Calu3 (cell line): ENCODE measurements at places on chromosomes 2 and 18. TPM values are rescaled to one million over a fixed set of nuclear protein-coding genes. Genes with fewer than 3 reads are reported as not detected.
A peak's percentile ranks its signal among the peaks of the same experiment; 100 is the strongest.

GRCh38 chr2:129396980-129397599 lies 582.4 kb upstream of the RAB6C start:
- DNase-seq, result peak; percentile 25

GRCh38 chr2:164565359-164565758 lies 55.9 kb downstream of the GRB14 start:
- DNase-seq, result no peak

- DNase-seq, result no peak
Observed at GRCh38 chr2:178517496-178517895, 37.2 kb downstream of the PLEKHA3 start.

- no peak for DNase-seq
Observed at GRCh38 chr2:136086253-136087016, 31.5 kb downstream of the CXCR4 start.

- no peak for DNase-seq
Observed at GRCh38 chr2:105544591-105545377, 145.9 kb upstream of the FHL2 start.

DNA sequence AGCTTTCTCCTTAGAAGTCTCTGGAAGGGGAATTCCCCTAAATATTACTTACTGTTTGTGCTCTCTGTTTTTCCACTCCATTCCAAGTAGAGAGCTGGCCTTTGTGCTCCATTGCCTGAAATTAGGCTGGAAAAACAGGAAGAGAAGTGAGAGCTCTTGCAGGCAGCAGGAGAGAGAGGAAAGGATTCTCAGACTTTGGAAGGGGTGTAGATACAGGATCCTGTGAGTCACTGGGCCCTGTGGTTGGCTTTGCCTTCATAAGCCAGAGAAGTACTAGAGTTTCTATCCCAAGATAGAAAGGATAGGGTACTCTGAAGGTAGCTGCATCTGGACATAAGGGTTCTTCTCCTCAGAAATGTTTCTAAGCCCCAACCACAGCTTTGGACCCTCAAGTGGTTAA lies 188.9 kb downstream of the CMPK2 start:
- DNase-seq, result no peak

DNA sequence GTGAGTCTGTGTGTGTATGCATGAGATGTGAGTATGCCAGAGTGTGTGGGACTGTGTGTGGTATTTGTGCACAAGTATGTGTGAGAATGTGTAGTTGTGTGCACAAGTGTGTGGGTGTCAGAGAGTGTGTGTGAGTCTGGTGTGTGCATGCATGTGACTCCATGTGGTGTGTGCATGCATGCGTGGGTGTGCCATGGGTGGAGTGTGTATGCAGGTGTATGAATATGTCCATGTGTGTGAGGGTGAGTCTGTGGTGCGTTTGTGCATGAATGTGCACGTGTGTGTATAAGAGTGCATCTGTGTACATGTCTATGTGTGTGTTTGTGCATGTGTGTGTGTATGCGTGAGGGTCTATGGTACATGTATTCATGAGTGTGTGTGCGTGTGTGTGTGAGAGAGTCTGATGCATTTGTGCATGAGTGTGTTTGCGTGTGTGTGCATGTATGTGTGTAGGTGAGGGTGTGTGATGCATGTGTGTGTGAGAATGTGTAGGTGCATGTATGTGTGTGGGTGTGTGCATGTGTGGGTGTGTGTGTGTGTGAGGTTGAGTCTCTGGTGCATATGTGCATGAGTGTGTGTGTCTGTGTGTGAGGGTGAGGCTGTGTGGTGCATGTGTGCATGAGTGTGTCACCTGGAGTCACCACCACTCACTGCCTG lies 226.8 kb downstream of the LDLRAD4 start:
- no peak for DNase-seq

DNA sequence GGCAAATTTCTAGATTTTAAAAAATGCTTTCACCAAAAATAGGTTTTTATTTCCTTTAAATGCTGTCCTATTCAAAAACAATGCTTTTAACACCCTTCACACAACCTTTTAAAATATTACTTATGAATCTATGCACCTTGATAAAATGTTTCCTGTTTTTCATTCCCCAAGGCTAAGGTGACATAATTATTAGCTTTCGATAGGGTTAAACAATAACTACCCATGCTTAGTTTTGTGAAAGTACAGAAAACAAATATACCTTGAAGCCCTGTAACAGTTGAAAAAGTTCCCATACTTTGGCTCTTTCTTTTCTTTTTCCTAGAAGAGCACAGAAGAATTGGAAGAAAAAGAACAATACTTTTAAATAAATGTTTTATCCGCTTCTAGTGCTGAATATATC lies 54.9 kb upstream of the ITPRID2 start:
- no peak for DNase-seq

DNA sequence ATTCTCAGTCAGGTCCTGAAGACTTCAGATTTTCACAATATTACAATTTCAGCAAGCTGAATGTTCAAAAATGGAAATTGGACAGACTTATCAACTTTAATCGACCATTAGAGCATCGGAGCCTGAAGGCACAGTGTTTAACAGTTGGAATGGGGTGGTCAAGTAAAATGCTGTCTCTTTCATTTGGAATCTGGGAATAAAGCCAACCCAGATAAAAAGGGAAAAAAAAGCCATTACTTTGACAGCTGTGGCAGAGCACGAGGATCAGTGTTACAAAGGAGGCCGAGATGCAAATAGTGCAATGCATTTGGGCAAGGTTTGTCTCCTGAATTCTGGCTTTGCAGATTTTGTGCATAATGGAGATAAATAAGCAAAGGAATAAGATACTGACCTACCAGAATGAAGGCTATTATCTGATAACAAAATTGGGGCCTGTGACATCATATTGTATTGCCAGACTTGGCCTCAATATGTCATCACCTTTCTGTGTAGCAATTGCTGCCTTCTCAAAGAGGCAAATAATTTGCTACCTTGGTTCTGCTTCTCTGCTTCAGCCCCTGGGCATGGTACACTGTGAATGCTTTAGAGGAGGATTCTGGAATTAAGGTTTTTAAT lies 277.5 kb upstream of the KLHL29 start:
- no peak for DNase-seq

GRCh38 chr2:172697296-172697695 lies 38.3 kb upstream of the RAPGEF4 start:
- no peak for DNase-seq

DNA sequence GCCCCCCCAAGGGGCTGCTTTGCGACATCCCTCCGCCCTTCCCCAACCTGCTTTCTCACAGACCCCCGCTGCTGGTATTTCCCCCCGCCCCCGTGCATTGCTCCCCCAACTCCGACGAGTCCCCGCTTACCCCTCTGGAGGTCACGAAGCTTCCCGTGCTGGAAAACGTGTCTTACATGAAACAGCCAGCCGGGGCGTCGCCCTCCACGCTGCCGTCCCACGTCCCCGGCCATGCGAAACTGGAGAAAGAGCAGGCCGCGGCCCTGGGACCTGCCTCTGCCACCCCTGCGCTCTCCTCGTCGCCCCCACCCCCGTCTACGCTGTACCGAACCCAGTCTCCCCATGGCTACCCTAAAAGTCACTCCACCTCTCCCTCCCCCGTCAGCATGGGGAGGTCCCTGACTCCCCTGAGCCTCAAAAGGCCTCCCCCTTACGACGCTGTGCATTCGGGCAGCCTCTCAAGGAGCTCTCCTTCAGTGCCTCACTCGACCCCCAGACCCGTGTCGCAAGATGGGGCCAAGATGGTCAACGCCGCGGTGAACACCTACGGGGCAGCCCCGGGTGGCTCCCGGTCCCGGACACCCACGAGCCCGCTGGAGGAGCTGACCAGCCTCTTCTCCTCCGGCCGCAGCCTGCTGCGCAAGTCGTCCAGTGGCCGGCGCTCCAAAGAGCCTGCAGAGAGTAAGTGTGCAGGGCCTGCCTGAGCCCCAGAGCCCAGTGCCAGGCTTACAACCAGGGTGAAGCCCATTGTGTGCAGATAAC lies 183.0 kb downstream of the NYAP2 start:
- no peak for DNase-seq

The IL1R1 gene
- 6.2 and 8.7 TPM in 2 replicates for total RNA-seq

The ERBB4 gene
- total RNA-seq, result 2.2 and 2.9 TPM in 2 replicates

The PNPT1 gene
- total RNA-seq, result 58.5 and 71.5 TPM in 2 replicates

The DCTN1 gene
- total RNA-seq, result 113 and 129 TPM in 2 replicates

The C2orf80 gene
- not detected in 2 replicates for total RNA-seq

The UGT1A4 gene
- 6.1 TPM in 2 replicates for total RNA-seq

The GKN2 gene
- total RNA-seq, result not detected in 2 replicates
